ENCODE measurements at places on chromosomes 16 and 17.

GRCh38 chr17:34639706-34640425 is 60.5 kb downstream of the TMEM132E start:
- no peak for DNase-seq

- no peak for DNase-seq
Observed at GRCh38 chr16:87203060-87203656, 114.0 kb downstream of the C16orf95 start.

DNA sequence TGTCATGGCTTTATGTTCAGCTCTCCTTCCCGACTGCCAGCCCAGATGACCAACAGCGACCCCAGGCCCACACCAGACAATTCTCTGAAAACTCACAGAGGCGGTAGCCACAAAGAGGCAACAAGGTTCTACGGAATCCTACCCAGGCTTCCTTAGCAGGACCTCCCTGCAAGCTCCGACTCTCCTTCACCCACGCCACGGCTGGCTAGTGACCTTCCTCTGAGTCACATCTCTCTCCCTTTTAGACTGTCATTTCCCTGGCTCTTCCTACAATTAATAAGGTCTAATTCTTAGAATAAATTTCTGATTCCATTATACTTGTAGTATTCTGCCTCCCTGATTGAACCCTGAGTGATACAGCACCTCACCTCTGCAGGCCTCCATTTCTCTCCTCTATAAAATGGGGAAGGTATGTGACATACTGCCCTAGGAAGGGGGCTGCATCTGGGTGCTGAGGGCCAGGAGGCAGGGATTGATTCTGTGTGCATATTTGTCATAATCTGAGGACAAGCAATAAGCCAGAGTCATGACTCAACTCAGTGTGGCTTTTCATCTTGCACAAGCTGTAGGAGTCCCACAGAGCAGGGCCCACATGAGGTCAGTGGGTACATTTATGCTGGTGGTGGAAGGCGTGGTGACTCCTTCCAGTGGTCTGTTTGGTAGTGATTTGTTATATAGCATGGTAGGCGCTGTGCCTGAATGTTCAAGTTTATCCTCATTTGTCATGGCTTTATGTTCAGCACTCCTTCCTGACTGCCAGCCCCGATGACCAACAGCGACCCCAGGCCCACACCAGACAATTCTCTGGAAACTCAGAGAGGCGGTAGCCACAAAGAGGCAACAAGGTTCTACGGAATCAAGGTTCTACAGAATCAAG is 46.2 kb downstream of the SMPD3 start:
- DNase-seq = no peak

DNA sequence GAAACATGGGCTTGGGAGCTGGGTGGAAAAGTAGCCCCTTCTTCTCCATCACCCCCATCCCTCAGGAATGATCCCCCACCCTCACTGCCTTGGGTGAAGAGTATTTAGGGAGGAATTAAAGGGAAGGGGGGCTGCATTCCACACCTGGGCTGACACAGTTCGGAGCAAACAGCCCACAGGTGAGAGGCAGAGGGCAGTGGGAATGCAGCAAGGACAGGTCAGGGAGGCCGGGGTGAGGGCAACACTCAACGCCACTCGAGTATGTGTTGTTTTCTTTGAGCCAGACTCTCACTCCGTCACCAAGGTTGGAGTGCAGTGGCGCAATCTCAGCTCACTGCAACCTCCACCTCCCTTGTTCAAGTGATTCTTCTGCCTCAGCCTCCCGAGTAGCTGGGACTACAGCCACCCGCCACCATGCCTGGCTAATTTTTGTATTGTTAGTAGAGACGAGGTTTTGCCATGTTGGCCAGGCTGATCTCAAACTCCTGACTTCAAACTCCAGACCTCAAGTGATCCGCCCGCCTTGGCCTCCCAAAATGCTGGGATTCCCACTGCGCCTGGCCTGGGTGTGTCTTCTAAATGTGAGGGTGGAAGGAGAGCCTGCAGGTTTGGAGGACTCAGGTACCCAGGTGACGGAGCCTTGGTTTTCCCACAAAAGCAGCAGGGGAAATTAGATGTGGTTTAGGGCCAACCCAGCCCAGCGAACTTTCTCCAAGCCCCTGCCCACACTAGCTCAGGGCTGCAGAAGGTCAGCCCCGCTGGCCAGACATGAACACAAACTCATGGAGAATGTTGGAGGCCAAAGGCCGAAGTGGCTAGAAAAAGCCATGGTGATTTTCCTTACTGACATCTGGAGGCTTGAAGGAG is 21.2 kb upstream of the ITGA3 start:
- DNase-seq = no peak

DNA sequence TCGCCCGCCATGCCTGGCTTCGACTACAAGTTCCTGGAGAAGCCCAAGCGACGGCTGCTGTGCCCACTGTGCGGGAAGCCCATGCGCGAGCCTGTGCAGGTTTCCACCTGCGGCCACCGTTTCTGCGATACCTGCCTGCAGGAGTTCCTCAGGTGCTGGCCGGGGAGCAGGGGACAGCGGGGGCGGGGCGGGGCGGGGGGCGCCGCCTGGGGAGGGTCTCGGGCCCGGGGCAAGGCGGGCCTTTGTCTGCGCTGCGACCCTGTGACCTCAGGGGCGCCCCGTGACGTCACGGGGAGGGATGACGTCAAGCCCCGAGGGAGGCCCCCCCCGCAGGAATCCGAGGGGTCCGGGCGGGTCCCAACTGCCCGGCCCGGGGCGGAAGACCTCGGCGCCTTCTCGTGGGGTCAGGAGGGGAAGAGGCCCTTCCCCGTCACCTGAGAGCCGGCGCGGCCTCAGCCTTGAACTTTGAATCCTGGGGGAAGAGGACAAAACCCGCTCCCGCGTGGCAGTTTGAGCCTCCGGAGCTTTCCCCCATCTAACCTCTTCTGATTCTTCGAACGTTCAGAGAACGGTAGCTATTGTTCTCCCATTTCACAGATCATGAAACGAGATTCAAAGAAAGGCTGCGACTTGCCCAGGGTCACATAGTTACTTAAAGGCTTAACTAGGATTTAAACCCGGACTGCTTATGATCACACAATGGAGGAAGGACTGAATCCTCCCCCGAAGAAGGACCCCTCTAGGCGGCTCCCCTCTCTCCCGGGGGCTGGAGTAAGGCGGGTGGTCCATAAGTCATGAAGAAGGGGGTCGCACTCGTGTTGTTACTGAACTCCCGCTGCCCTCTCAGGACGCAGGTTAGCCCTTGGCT is 527 bp downstream of the TRAF4 start:
- no peak for DNase-seq

DNA sequence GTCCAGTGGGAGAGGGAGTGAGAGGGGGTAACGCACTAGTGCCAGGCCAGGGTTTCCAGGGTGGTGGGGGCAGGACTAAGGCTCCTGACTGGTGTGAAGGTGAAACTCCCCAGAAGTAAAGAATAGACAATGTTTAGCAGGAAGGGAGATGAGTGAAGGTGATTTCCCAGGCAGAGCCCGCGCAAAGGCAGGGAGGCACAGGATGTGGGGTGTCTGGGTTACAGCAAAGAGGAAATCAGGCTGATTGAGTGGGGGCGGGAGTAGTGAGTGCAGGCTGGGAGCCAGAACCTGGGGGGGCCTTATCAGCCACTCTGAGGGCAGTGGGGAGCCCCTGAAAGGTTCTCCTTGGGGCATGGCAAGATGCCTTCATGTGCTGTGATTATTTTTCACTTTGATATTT is 167.5 kb downstream of the UTP18 start:
- no peak for DNase-seq
